ENCODE measurements at places on chromosomes 6 and 20.

DNA sequence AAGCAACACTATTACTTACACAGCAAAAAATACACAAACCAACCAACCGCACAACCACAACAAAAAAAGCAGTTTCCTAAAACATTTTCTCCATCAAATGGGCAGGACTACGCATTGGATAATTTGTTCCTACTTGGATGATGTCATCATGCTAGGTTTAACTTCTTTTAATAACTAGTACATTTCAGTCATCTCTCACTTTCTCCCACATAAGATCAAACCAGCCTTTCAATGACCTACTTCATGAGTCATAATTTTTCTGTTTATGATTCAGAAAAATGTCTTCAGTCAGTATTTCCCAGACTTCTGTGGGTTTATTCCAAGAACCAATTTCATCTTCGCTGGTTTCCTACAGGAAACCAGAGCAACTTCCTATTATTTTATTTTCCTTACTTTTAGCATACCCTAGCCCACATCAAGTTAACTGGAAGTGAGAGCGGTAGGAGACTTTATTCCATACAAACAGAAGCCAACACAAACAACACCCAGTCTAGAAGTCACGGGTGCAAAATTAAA is 134.2 kb downstream of the GMDS start:
- DNase-seq: peak; percentile 21

DNA sequence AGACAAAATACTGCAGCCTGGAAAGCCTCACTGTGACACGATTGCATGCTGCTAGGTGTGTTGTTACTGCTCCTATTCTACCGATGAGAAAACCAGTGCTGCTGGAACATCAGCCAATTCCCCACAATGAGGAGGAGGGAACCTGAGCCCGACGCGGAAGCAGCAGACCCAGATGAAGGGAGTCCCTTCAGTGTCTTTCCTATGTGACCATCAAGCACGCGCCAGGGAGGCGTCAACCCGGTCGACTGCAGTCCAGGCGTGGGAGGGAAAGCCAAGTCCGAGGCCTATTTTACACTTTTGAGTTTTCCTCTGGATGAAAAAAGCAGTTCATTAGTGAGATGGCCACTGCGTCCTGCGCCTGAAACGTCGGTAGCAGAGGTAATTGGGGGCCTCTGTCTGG is 63.3 kb downstream of the STK35 start:
- DNase-seq: no peak

DNA sequence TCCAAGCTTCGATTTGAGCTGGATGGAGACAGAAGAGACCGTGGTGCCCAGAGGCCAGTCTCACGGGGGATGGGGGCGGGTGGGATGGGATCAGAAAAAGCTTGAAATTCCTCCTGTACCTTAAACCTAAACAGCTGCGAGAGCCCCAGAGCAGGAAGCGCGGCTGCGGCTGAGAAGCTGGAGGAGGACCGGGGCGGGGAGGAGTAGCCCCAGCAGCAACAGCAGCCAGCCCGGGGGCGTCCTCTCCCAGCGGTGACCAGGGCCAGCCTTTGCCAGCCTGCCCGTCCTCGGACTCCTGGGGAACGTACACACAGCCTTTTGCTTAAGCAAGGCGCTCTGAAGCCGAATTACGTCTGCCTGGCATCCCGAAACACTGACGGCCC is 17.4 kb upstream of the PRDM13 start:
- DNase-seq: no peak

- no peak for DNase-seq
Measured at GRCh38 chr6:140879946-140880345, 1252.8 kb upstream of the GJE1 start.
